ENCODE measurements at places on chromosomes 12 and 14.

DNA sequence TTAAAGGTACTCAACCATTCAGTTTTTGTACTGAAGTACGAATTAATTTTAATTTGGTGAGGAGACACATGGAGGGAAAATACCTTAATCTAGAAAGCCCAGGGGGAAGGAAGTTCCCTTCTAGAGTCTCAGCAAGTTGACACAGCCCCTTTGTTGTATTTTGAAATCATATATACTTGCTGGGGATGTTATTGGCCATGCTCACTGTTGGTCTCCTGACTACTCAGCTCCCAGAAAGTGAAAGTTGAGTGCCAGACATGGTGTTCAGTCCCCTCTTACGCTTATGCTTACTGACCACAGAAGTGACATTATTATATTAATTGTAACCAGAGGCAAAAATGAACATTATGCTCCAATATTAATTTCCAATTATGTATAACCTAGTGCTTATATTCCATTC lies 28.1 kb downstream of the ARF6 start:
- no peak for DNase-seq

- DNase-seq: no peak
Observed at GRCh38 chr14:55975281-55975910, 142.8 kb upstream of the PELI2 start.

- no peak for DNase-seq
Observed at GRCh38 chr12:1972856-1973317, 31.4 kb downstream of the DCP1B start.

DNA sequence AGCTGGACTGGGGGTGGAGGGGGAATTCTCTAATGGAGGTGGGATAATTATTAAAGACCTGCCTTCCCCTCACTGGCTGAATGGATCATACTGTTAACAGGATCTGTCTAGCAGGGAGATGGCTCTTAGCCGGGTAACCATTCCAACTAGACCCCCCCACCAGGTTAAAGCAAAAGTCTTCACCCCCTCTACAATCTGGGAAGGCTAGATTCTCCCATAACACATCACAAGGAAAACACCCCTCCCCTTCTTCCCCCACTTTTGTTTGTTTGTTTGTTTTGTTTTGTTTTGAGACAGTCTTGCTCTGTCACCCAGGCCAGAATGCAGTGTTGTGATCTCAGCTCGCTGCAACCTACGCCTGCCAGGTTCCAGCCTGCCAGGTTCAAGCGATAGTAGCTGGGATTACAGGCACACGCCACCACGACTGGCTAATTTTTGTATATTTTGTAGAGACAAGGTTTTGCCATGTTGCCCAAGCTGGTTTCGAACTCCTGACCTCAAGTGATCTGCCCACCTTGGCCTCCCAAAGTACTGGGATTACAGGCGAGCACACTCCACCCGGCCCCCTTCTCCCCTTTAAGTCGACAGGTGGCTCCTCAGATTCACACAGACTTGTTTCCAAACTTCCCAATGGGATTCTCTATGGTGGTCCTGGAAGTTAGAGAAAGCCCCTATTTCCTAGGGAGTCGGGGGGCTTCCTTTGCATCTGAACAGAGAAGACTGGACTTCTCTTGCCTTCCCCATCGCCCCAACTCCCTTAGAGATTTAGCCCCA lies 3.5 kb upstream of the BAZ2A start:
- no peak for DNase-seq

GRCh38 chr12:75662511-75663159 lies 151.2 kb upstream of the KRR1 start:
- DNase-seq: no peak

GRCh38 chr12:14846042-14846587 lies 2.8 kb upstream of the ART4 start:
- DNase-seq: no peak

Measured in stimulated activated CD8-positive, alpha-beta memory T cell treated with anti-CD3 and anti-CD28 coated beads, Interleukin-4, amount 100 ng/mL, for 1 hour (primary cell).